ENCODE measurements at places on chromosomes 16 and 17.

GRCh38 chr17:65985571-65985970 lies 206.4 kb downstream of the CEP112 start:
- no peak for DNase-seq

DNA sequence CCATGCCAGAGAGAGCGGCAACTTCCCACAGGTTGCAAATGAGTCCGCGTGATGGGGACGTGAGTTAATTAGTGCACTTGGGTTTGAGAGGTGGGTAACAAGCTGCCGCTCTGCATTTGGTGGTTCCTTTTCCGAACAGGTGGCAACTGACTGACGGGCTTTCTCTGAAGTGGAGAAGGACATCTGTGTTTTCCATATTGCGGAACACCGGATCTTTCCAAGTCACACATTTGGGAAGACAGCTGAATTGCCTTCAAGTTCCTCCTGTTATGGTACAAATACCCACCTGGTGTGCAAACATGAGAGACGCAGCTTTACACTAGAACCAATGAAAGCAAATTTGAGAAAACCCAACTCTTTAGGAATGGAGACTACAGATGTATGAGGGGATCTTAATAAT lies 451.3 kb upstream of the ZFHX3 start:
- no peak for DNase-seq

GRCh38 chr17:79801156-79802038 lies 4.5 kb upstream of the CBX8 start:
- DNase-seq = no peak

DNA sequence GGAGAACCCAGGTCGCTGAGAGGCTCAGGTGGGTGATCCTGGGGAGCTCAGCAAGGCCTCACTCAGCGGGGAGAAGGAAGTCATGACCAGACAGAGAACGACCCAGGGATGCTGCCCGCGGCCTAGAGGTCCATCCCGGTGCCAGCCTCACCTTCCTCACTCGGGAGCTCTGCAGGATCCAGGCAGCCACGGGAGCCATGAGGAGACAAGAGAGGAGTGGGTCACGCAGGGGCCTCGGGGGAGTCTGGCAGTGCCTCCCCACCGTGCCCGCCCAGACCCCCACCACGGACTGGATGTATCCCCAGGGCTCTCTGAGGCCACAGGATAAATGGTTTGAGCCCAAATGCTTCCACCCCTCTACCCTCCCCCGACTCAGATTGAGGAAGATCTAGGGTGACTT lies 10.7 kb downstream of the ATP2A3 start:
- no peak for DNase-seq

DNA sequence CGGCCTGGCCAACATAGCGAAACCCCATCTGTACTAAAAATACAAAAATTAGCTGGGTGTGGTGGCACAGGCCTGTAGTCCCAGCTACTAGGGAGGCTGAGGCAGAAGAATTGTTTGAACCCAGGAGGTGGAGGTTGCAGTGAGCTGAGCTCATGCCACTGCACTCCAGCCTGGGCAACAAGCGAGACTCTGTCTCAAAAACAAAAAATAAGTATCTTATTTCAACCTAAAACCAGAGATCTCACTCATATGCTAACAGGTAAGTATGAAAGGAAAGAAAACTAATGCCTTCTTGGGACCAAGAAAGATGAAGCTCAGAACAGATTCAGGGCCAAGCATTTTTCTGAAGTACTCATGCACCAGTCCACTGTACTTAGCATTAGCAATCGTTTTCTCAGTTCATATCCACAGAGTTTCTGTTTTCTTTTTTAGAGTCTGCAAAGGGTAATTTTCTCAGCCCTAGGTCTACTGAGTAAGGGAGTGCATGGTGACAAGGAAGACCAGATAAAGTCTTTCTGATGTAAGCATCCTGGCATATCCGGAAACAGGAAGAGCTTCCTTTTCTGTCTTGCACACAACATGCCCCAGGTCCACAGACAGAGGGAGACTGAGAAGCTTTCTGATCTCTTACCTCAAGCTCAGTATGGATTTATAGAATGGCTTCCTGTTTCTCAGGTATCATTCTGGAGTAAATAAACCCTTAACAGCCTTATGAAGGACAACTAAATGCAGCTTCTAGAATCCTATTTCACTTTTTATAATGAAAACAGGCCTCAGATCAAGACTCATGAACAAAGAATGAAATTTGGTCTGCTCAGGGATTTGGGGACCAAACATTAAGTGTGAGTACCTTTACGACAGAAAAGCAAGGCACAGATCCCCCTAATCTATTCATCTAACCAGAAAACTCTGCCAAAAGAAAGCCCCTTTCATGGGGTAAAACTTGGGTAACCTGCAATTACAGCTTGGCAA lies 38.7 kb upstream of the FOXJ1 start:
- DNase-seq = peak; percentile 28

DNA sequence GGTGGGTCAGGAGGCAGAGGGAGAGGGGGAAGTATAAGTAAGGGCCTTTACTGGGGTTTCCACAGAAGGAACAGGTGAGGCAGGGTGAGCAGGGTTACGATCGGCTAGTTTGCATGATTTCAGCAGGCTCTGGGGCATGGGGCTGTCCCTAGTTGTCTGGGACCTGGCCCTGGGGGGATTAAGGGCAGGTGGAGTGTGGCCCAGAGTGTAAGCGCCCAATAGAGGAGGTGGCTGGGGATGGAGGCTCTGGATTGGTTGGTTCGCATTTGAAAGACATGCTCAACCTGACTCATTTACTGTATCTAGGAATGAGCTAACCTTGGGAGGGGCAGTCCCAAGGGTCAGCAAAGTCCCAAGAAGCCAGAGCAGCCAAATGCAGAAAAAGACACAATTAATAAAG lies 230.3 kb downstream of the MAP2K4 start:
- no peak for DNase-seq

DNA sequence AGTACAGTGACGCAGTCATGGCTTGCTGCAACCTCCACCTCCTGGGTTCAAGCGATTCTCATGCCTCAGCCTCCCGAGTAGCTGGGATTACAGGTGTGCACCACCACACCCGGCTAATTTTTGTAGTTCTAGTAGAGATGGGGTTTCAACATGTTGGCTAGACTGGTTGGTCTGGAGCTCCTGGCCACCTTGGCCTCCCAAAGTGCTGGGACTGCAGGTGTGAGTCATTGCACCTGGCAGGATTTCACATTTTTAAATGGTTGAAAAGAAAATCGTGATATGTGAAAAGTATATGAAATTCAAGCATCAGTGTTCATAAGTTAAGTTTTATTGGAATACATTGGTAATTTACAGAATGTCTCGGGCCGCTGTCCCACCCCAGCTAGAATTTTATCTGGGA lies 2.6 kb downstream of the RMI2 start:
- DNase-seq = no peak

DNA sequence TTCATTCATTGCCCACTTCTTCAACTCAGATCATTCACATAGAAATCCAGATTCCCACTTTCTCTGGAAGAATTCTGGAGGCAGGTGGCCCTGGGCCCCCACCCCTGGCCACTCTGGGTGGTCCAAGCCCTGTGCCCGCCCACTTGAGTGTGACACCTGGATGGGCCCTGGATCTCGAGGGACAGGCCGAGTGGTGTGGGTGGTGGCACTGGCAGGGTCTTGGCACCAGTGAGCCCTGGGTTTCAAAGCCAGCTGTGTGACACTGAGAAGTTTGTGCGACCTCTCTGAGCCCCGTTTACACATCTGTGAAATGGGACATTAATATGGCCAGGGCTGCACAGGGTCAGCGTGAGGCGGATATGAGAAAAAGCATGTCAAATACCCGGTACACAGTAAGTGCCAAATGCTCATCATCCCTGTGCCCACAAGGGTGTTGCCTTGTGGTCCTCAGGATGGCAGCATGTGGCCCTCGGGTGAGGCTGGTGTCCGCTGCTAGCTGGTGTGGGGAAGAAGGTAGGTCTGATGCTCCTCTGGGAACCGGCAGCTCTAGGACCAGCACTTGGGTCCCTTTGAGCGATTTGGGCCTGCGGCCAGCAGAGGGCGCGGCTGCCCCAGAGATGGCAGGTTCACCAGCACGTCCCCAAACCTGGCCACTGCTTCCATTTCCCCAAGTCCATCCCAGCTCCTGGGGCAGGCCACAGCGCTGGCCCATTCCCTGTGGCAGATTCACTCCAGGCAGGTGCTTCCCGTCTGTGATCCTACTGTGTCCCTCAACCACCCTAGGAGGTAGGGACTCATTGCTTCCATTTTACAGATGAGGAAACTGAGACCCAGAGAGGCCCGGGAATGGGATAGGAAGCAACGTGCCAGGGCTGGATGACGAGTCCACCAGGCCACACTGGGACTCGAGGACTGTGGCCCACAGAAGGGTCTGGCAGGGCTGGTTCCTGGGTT lies 3.6 kb downstream of the OSGIN1 start:
- DNase-seq = peak; percentile 66

DNA sequence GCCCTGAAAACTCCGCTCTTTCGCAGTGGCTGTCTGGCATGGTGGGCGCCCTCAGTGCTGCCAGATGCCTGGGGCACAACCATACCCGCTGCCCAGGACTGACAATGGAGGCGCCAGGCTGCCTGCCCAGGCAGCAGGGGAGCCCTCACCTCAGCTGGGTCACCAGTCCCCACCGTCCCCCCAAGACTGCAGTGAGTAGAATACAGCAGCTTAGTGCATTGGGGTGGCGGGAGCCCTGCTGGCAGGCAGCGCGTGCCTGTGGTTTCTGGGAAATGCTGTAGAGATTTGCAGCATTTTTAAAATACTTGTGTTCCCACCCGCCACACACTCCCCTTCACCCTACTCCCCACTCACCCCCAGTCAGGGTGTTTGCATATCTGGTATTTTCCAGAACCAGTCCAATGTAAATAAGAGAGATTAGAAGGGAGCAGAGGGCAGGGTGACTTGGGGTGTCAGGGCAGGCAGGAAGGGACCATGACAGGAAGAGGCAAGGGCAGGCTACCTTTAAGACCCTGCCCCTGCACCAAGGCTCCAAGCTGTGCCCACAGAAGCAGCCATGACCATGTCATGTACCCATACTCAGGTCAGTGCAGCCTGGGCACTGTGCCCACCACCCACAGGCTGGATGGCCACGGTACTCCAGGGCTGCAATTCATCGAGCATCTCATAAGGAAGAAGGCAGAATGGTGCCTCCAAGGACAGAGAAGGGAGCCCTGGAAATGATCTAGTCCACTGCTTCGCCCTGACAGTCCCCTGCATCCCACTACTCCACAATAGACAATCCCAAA lies 21.5 kb downstream of the MYO18A start:
- no peak for DNase-seq

GRCh38 chr17:69405096-69405495 lies 9.4 kb upstream of the MAP2K6 start:
- no peak for DNase-seq

DNA sequence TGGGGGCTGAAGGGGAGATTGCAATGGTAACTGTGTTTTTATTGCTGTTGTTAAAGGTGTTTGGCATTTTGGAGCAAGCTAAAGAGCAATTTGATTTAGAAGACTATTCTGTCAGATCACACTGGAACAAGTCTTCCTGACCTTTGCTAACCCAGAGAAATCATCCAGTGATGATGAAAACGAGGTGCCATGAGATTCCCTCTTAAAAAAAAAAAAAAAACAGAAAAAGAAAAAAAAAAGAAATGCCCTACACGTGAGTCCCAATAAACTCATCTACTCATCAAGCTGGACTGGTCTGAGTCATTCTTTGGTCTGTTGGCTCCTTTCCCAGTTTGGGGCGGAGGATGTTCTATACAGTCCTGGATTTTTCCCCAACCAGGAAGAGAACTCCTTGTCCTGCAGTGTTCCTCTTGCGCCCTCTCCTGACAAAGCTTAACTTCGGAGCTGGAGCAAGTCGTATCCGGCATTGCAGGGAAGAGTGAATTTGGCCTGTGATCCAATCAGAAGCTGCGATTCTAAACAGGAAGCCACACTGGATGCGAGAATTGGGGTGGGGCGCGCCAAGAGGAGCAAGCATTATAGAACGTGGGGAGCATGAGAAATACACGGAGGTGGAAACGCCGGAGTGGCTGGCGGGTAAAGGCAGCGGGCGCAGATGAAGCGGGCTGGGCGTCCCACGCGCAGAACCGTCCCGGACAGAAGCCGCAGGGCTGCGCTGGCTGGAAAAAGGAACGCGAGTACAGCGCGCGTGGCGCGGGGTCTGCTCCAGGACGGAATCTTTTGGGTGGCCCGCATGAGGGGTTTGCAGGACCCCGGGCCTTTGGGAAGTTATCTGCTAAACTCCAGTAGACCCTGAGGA lies 22.4 kb upstream of the CRYM start:
- DNase-seq = peak; percentile 44

DNA sequence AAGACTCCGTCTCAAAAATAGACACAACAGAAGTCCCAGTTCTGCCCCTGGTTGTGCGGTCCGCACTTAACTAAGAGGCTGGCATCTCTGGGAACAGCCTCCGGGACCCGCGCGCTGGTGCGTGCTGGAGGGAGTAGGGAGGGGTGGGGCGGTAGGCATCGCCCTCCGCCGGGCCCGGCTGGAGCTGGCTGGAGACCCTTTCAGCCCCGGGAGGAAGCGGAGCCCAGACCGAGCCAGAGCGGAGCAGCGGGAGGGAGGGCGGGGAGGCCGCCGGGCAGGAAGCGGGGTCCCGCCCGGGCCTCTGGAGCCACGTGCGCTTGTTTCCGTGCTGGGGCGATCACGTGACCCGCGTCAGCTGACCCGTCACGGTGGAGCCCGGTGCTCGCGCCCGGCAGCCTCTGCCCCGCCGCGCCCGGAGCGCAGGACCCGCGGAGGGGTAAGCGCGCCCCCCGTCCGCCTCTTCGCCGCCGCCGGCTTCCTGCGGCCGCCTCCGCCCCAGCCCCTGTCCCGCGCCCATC lies at the start of gene WDR81:
WDR81 (plus strand) TSS at position 354 of the 518 bp plus-strand sequence. CDS start 256 bp downstream, outside the sequence.
- DNase-seq = peak; percentile 81
